ENCODE measurements at places on chromosomes 2 and 18.

- no peak for DNase-seq
These were observed 2.1 kb upstream of the ABCB6 start for GRCh38 chr2:219220652-219221402.

- peak; percentile 63 for DNase-seq
These were observed 144.7 kb downstream of the TRIB2 start for GRCh38 chr2:12861344-12861930.

GRCh38 chr2:20576598-20577115 is 74.2 kb downstream of the HS1BP3 start:
- no peak for DNase-seq

GRCh38 chr2:1414121-1414520 is 858 bp downstream of the TPO start:
- no peak for DNase-seq

- DNase-seq: peak; percentile 53
These were observed 120.1 kb upstream of the CCDC195 start for GRCh38 chr2:224836263-224836662.

GRCh38 chr2:201246280-201246679 is 14.1 kb upstream of the CASP8 start:
- no peak for DNase-seq

- DNase-seq: peak; percentile 96
These were observed at the start of gene RRM2 for GRCh38 chr2:10122500-10123280. Gene RRM2, plus strand, starts transcription at chr2:10122739. Its CDS starts 60 bp downstream, at chr2:10122799.

DNA sequence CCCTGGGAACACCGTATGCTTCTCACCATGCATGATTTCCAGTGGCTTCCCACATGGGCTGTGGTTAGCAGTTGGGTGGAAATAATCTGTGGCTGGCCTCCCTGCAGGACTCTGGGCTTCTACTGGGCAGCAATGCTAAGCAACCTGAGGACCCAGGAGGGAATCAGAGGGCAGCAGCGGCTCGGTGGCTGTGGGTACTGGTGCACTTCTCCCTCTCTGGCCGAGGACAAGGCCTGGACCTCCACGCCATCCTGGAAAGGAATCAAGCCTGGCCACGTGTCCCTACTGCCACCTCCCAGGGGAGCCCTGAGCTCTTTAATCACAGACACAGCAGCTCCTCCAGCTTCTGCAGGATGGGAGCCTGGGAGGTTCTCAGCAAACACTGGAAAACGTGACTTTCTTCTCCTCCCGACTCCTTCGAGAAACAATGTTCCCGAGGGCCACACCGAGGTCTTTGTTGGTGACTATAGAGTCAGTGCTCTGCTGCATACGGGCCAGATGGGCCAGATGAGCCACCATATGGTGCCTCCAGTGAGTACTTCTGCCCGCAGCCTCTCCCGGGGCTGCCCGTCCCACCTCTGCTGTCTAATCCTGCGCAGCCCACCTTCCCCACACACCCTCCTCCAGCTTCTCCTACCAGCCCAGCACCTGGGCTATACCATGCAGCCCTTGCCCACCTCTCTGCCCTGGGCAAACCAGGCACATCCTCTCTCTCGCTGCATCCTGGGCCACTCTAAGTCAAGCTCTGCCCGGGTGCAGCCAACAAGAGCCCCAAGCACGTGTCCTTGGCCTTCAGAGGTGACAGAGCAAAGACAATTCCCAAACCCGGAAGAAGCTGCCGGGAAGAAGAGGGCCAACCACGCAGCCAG is 42.8 kb upstream of the OTOS start:
- no peak for DNase-seq

DNA sequence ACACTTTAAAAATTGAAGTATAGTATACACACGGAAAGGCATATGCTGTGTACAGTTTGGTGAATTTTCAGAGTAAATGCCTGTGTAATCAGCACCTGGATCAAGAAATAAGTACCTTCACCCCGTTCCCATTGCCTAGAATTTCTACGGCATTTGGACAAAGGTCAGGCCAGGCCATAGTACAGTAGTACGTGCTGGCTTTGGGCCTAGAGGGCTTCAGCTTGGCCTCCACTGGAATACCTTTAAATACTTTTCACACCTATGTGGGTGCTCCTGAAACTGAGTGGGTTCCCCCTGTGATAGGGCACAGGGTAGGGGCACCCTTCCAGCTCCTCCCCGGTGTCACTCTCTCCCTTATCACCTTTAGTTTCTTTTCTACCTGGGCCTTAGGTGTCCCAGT is 26.5 kb downstream of the TET3 start:
- DNase-seq: no peak

GRCh38 chr18:57211412-57211750 is 64.5 kb downstream of the BOD1L2 start:
- no peak for DNase-seq

- peak; percentile 96 for DNase-seq
These were observed 134.0 kb upstream of the MGAT5 start for GRCh38 chr2:134119713-134120405.

GRCh38 chr2:74554820-74555531 is 456 bp downstream of the DOK1 start:
- DNase-seq: peak; percentile 32

GRCh38 chr2:552906-553305 is 124.3 kb downstream of the TMEM18 start:
- no peak for DNase-seq

GRCh38 chr2:110852051-110852450 is 119.7 kb downstream of the ACOXL start:
- DNase-seq: no peak

DNA sequence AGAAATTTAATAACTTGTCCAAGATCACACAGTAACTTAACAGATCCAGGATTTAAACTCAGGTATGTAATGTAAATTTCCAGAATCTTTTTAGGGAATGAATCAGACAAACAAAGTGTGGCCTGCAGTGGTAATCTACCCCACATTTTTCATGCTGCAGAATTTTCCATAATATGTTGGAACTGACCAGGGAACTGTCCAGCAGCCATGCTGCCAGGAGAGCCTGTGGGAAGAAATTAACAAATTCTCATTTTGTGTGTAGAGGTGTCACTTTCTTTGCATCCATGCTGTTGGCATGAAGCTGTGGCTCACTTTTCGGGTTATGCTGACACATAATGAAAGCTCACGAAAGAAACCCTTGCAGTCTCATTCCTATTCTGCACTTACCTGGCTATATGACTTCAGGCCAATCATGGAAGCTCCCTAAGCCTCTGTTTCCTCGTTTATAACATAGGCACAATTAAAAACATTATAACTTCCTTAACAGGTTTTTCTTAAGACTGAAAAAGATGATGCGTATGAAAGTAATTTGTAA is 54.7 kb downstream of the CDKL4 start:
- no peak for DNase-seq

DNA sequence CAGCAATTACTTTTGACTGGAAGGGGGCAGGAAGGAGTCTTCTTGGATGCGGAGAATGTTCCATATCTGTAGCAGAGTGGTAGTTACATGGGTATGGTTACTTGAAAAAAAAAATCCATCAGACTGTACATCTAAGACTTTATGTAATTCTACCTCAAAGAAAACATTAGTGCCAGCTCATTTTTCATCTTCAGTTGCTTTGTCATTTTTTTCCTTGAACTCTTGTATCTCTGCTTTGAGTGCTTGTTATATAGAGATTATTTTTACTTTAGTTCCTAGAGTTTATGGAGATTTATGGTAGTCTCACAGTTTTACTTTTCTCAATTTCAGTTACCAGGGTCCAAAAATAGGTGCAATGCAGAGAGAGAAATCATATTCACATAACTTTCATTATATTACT is 60.0 kb upstream of the ITSN2 start:
- DNase-seq: no peak

DNA sequence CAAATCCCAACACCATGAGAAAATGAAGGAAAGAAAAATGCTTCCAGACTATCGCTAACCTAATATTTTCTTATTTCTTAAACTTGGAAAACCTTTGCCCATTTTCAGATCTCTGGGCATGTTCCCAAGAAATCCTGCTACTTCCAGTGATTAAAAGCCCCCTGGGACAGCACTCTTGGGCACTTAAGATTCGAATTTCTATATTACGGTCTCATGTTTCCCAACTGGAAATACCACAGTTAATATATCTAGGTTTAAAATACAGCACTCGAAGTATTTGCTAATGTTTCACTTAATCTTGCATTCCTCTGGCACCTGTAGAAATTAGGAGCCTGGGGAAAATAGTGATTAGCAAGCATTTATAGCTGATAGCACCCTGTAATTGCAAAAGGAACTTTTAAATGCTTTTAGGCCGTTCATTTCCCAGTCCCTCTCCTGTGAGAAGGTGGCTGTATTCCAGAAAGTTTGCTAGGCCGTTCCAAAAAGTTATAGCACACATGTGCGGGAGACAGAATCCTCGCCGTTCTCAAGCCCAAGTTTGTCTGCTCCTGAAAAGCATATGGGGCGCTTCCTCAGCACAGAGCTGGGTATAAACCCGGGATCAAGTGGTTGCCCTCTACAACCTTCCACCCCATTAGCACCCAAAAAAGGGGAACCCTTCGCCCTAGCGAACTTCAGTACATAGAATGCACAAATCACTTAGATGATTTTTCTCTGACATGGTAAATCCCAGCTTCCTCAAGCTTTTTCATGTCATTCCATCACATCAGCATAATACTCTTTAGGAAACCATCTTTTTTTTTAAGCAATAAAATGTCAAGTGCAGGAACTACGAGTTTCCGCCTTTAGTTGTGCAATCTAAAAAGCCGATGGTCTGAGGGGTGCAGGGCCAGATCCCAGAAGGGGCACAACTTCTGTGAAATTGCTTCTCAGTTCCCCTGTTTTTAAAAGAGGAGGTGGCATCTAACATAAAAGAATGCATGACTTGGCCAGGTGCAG is 60.6 kb downstream of the DIPK1C start:
- DNase-seq: no peak

GRCh38 chr2:237629739-237630138 is 2.4 kb downstream of the LRRFIP1 start:
- peak; percentile 60 for DNase-seq

DNA sequence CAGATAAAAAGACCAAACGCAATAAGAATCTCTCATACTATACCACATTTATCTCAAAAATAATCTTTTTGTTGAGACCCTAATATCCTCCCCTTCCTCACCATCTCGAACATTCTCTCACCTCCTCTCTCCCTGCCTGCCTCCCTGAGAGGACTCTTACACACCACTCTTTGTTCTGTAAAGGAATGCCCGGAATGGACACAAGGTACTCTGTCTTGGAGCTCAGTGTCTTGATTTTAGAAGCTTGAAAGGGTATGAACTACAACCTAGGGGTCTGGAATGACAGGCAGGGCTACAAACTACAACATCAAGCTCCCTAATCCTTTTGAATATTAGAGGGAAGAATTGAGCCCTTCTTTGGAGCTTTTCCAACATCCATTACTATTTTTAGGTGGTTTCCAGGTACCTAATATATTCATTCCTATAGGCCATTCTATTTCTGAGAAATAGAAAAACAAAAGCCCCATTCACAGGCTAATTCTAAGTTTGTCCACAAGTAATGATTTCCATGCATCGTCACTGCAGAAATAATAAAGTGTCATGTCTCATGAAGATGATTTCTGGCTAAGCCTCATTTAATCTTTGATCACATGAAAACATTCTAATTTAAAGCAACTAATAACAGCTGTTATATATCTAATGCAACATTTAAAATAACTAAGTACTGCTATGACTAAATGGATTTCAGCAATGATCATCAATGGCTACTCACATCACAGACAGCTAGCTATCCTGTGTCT is 60.6 kb downstream of the LRP2 start:
- no peak for DNase-seq

Data from EL (cell line).